Sigmoid colon (tissue), 7 donors: ENCODE measurements at places on chromosomes 6 and 20. TPM values are rescaled to one million over a fixed set of nuclear protein-coding genes. Genes with fewer than 3 reads are reported as not detected.

GRCh38 chr6:85580878-85581267, 12.8 kb downstream of the SNX14 start:
- no peak for DNase-seq

- no peak for DNase-seq
Measured at GRCh38 chr6:106167096-106167814, 81.1 kb downstream of the PRDM1 start.

DNA sequence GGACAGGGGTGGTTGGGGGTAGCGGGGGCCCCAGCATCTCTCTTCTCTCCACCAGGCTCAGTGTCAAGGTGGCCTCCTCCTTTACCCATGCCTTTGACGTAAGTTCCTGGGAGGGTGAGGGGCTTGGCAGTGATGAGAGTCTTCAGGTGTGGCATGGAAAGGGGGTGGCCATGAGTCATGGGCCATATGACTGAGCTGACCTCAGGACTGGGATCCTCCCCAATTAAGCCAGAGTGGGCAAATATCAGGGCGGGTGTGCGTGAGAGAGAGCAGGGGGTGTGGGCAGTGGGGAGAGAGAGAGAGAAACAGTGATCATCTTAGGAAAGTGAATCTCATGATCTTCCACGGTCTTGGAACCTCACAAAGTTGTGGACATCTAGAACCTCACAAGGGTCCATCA, 8.2 kb upstream of the BPIFB4 start:
- DNase-seq = no peak

GRCh38 chr6:138285800-138286199, 67.5 kb upstream of the PBOV1 start:
- DNase-seq = no peak

DNA sequence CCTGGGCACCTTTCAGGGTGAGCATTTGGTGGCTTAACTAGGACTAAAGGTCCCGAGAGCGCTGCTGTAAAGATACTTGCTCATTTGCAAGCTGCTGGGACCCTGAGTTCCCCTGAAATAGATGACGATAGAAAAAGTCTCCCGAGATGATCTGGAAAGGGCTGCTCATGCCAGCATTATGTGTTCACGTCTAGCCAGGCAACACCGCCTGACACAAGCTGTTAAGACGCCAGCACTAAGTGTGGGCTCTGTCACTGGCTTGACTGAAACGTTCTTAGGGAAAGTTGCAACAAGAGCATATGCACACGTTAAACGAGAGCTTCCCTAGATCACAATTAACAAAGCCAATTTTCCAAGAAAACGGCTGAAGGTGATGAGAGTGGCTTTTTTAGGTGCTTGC, 113.7 kb downstream of the SLC23A2 start:
- peak; percentile 10 for DNase-seq

HLA-DQA1 gene
- total RNA-seq = 0.16 TPM
